RPMI8226 (cell line): ENCODE measurements at places on chromosomes 12 and 14.
A peak's percentile ranks its signal among the peaks of the same experiment; 100 is the strongest.

- no peak for DNase-seq
Observed at GRCh38 chr14:26026384-26026783, 571.4 kb downstream of the NOVA1 start.

- peak; percentile 65 for DNase-seq
Observed at GRCh38 chr12:48979602-48980388, 1.7 kb downstream of the WNT1 start.

DNA sequence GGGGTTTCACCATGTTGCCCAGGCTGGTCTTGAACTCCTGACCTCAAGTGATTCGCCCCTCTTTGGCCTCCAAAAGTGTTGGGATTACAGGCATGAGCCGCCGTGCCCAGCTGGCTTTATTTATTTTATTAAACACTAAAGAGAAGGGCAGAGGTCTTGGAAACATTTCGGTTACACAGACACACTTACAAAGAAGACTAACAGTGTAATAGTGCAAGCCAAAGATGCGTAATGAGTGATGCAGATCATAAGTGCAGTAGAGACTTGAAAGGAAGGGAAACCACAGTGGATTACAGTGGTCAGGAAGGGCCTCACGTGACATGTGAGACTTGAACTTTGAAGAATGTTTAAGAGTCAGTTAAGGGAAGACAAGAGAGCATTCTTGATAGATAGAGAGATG lies 33.9 kb upstream of the CDK17 start:
- DNase-seq, result no peak

GRCh38 chr14:87113286-87113685 lies 879.7 kb downstream of the GALC start:
- no peak for DNase-seq

GRCh38 chr14:105485739-105486162 lies 935 bp upstream of the CRIP1 start:
- peak; percentile 52 for DNase-seq

GRCh38 chr14:83312511-83312910 lies 1778.9 kb upstream of the SEL1L start:
- DNase-seq, result no peak

DNA sequence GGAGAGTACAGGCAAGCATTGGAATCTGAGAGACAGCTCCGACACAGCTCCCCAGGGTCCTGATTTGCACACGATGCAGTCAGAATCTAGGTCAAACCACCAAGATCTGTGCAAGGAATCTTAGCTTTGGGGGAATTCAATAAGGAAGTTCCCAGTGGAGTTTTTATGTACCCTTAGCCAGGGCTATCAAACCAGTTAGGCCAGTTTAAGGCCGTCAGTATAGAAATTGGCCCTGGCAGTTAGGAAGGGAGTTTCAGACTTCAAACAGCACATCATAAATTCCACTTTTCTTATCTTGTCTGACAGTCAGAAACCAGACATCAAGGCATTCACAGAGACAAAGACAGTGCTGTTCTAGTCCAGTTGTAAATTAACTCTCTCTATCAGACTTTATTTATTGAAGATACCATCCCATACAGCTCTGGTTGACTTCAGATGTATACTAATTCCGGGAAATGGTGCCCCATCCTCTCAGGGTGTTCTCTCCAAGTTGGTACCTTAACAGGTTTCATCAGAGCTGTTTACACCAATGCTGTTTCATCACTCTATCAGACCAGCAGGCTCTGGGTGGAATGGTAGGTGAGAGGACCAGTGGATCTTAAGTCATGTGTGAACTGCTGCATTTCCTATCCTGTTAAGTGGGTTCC lies 157.5 kb upstream of the ATF7IP start:
- no peak for DNase-seq
